Stimulated activated CD4-positive, alpha-beta T cell treated with anti-CD3 and anti-CD28 coated beads, Interleukin-1b, Interleukin-23, amount 100 ng/mL, for 24 hours (primary cell): ENCODE measurements at places on chromosomes 1 and 21.

GRCh38 chr1:204348722-204349121 is 11.0 kb downstream of the PLEKHA6 start:
- no peak for DNase-seq

DNA sequence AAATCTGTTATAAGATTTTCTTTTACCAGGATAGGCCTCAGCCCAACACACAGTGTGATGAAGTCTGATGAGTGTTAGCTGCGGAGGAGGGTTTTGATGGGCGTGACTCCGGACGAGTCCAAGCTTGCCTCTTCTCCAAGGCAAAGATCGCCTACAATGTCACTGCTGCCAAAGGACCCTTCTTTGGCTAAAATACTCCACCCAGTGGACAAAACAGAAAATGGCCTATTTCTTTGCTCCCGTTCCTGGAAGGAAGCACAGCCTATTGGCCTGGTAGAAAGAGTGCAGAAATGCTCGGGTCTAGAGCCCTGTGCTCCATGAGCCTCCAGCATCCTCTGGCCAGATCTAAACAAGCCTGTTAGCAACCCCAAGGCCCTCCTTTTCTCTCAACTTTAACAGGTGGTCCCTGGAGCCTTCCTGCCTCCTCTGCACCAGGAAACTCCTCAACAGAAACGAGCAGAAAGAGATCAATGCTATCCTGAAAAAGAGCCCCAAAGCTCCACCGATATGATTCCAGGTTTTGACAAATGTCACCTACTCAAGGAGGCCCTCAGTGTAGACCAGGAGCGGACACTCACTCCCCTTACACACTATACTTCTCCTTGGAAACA is 3.4 kb upstream of the CASQ2 start:
- DNase-seq = no peak

DNA sequence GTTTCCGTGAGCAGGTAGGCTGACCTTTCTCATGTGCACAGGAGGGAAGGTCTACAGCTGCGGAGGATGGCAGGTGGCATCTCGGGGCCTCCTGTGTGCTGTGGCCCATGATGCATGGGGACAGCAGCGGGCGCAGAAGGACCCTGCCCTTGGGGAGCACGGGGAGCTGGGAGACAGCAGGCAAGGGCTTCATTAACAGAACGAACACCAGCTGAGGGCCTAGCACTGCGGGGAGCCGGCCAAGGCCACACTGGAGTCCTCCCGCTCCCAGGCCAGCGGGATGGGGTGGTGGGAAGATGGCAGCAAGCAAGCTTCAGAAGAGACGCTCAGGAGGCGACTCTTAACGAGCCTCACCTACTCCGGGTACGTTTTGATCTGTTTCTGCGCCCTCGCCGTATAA is 66.6 kb downstream of the SCCPDH start:
- DNase-seq = no peak

DNA sequence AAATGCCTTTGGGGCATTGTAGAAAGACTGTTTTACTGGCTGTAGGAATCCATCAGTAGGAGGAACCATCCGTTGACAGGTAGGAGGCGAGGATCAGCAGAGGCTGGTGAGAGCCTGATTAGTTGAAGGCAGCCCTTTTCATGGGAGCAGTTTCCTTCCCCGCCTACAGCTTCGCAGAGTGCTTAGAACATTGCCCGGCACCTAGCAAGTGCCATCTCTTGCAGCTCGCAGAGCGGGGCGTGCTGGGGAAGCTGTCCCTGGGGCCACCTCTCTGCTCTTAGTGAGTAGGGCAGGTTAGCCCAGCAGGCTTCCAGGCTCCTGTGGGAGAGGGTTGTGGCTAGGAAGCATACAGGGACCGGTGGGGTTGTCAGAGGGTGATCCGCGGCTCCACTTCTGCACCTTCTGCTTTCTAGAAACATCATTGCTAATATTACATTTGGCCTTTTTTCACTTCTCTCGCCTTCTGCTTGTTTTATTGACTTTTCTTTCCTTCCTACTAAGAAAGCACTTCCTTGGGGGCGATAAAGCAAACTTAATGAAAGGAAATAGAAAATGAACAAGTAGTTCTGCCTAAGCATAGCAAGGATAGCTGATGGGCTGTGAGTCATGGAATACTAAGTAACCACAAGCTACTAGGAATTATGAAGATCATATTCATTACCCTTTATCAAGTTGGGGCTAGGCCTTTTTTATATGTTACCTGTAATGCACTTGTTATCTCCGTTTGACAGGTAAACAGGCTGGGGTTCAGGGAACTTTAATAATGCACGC is 176.7 kb downstream of the GALNT2 start:
- no peak for DNase-seq

DNA sequence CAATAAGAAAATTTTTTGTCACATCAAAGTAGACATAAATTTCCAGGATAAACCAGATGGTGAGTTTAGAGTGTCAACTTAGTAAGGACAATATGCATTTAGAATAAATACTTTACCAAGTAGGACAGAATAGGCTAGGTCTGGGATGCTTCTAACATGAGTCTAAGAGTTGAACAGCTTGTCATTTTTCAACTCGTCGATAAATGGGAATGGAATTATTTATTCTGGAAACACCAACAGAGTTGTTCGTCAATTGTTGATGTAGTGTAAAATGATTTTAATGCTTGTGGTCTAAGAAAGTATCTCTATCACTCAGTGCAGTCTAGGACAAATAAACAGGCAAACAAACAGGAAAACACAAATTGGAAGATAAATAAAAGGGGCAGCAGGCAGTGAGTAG is 358.4 kb upstream of the ST6GALNAC5 start:
- no peak for DNase-seq

- peak; percentile 20 for DNase-seq
Observed at GRCh38 chr1:205440476-205441317, 15.1 kb downstream of the BLACAT1 start.

- DNase-seq = no peak
Observed at GRCh38 chr21:46323227-46323709, 402 bp downstream of the C21orf58 start.

GRCh38 chr1:13893409-13893821 is 193.4 kb downstream of the PRDM2 start:
- no peak for DNase-seq

DNA sequence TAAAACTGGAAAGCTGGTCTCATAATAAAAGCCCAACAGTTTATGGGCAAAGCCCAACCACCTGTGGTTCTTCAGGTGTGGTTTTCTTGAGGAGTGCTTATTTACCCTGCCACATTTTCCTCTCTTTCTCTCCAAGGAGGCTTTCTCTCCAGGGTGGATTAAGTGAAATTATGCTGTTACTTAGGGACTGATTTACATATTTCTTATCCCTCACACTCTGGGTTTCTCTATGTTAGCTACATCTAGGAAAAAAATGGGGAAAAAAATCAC is 4.8 kb downstream of the TBX19 start:
- DNase-seq = no peak

GRCh38 chr1:201946224-201946908 is at the start of gene LMOD1:
TSS of gene LMOD1 (minus strand) at chr1:201946548. CDS start at chr1:201946340, 208 bp downstream.
- DNase-seq = no peak

DNA sequence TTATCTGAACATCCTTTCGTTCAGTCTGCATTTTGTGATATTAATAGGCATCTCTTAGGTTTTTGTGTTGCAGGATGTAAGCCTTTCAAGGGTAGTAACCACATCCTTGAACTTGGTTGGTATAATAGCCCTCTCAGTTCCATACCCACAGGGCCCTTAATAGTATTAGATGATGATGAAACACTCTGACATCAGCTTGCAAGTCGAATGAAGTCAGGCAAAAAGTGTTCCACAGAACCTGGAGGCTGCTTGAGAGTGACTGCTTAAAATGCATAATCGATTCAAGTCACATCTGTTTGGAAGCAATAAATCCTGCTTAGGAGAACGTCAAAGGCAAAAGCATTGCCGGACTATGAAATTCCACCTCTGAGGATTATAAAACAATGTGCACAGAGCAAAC is 415.6 kb upstream of the KAZN start:
- DNase-seq = no peak

GRCh38 chr1:21616372-21616771 is 52.8 kb downstream of the RAP1GAP start:
- no peak for DNase-seq

DNA sequence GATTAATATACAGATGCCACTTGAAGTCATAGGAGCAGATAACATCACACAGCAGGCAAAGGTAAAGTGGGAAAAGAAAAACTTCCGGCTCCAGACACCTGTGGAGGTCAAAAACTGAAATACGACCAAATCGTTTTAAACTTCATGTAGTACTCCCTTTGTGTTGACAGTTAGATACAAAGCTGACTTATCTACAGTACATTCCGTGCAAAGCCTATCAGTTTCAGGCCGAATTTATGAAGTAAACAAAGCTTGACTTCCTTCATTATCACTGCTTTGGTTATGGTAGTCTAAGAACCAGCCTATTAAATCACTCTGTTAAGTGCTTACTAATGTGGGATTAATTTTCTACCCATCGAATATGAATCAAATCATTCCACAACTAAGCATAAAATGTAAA is 156.3 kb downstream of the SMYD3 start:
- DNase-seq = no peak

DNA sequence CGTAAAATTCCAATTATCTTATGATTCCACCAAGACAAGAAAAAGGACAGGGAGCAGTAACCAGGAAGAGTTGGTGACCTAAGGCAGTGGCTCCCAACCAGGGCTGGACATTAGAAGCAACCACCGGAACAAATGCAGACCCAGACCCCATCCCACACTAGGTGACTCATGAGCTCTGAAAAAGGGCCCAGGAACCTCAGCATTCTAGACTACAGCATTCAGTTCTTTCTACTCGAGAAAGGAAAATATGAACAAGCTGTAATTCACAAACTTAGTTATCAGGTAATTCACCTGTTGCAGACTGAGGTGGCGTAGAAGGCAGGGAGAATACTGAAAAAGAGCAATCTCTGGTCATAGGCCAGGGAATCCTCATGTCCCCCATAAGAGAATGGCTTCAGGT is 138.4 kb upstream of the KRTAP19-8 start:
- DNase-seq = no peak

DNA sequence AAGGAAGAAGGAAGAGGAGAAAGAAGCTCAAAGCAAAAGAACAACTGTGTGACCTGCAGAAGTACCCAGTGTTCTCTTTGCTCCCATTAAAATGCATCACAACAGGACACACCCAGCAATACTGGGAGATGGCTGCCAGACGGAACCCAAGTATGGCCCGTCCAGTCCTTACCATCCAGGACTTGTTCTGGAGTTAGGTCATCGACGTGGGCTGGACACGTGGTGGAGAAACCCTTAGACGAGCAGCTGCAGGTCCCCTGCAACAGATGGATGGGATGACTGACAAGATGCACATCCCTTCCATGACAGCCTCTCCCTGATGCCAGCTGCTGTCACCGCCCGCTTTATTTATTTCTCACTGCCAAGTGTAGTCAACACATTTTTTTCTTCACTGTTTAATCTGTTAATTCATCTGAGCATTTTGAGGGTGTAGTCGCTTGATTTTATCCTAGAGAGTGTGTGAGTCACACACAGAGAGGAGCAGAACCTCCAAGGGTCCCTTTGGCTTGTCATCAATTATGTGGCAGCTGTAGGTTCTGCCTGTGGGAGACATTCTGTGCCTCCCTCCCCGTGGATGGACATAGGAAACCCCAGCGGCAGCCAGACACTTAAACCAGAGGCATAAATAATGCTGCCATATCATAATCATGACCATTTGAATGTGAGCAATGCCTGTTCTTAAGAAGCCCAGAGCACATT is 80.9 kb downstream of the ABCA4 start:
- no peak for DNase-seq

GRCh38 chr1:26832249-26832960 is 5.9 kb downstream of the ZDHHC18 start:
- DNase-seq = no peak

DNA sequence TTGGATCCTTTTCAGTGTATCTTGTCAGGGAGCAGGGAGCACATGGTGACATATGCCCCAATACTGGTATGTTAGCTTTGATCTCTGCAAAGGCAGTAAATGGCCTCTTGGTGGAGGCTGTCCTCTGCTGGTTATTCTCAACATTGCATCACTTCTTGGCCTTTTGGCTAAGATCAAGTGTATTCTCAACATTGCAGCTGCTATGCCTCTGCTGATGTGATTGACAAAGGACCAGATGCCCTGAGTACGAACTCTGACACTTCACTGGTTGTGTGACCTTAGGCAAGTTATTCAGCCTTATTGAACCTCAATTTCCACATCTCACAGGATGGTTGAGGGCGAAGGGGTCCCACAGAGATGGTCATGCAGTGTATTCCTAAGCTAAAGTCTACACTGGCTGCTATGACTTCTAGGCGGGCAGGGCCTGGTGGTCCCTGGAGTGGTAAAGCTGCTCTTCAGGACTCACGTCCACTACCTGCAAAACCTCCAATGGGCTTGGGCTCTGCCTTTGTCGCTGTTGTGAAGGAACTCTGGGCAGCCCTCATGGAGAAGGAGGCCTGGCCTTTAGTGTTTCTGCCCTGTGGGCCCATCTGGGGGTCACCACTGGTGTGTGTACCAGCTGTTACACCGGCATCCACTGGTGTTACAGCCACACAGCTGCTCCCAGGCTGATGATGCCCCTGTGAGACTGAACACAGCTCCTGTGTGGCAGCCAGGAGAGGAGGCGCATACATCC is 64.8 kb downstream of the DNTTIP2 start:
- no peak for DNase-seq

- no peak for DNase-seq
Observed at GRCh38 chr1:212728606-212729005, 29.0 kb upstream of the BATF3 start.

DNA sequence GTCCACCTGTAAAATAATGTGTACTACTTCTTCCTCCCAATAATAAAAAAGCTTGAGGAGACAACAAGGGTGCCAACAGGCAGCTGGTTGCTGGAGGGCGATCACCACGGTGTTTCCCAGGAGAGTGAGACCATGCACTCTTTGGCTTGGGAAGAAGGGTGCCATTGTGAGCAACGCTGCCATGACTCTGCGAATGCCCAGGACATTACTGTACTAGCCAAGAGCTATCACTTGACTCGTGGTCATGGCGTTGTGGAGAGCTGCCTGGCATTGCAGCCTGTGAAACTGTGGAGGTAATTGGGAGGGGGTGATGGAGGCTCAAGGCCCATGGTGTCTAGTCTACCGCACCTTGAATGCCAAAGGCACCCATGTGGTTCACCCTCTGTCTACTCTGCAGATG is 14.6 kb upstream of the PRMT2 start:
- DNase-seq = no peak

DNA sequence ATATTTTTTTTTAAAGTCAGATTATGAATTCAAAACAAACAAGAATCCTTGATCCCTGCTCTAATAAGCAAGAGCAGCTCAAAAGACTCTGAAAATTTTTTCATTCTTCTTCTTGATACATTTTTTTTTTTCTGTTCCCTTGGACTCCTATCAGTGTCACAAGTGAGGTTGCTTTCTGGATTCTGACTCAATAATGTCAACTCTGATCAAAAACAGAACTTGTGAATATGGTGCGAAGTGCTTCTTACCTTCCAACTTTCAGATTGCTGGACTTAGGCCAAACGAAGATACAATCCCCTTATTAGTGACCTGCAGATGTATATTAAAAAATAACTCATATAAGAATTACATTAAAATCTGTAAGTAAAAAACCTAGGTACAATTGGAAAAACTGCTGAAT is 136.1 kb downstream of the GPATCH2 start:
- no peak for DNase-seq

- no peak for DNase-seq
Observed at GRCh38 chr1:183777328-183777727, 27.6 kb upstream of the RGL1 start.
